ENCODE measurements at places on chromosomes 2 and 18.

- no peak for DNase-seq
Observed at GRCh38 chr18:76458522-76459311, 36.3 kb downstream of the ZNF516 start.

GRCh38 chr2:67243919-67244318 lies 153.2 kb upstream of the ETAA1 start:
- no peak for DNase-seq

DNA sequence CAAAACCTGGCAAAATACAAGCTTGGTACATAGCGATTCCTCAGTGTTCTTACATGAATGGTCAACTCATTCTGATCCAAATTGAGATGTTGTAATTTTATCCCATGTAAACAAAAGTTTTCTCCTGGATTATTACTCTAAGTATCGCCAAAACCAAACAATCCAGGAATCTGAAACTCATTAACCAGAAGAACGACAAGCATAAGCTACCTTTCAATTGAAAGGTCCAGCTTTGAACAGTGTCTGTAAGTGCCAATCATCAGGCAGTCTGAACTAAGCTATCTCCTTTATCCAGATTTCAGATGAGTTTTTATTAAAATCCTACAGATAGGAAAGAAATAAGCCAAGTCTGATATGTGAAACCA lies 2.4 kb downstream of the MEX3C start:
- no peak for DNase-seq

DNA sequence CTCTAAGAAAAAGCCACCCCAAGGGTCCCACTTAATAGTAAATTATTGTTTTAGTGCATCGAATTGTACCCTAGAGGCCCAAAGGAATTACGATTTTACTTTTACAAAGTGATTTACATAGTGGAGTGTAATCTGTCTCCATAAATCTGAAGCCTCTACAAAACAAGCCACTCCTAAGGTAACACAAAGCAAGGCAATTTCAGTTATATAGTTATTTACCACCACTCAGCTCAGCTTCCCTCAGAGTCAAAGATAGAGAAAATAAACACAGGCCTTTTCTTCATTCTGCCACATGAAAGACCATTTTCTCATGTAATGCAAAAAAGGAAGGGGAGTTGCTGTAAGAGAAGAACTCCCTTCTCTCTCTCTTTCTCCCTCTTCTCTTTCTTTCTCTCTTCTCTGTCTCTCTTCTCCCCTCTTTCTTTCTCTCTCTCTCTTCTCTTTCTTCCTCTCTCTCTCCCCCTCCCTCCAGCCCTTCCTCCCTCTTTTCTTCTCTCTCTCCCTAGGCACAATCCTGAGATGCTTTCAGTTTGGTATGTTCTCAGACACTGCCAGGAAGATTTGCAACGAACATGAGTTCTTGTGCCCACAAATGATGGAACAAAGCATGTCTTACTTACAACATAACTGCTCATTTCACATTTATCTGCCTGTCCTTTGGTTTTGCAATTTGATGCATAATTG lies 264.5 kb downstream of the BCL2 start:
- no peak for DNase-seq
